ENCODE measurements at places on chromosomes 6 and 20.

- DNase-seq = no peak
These were observed 409.3 kb upstream of the RUNX2 start for GRCh38 chr6:44918671-44919296.

GRCh38 chr6:36679043-36679833 is 724 bp downstream of the CDKN1A start:
- DNase-seq = peak; percentile 54

GRCh38 chr20:42974347-42974746 is 215.4 kb downstream of the PTPRT start:
- no peak for DNase-seq

DNA sequence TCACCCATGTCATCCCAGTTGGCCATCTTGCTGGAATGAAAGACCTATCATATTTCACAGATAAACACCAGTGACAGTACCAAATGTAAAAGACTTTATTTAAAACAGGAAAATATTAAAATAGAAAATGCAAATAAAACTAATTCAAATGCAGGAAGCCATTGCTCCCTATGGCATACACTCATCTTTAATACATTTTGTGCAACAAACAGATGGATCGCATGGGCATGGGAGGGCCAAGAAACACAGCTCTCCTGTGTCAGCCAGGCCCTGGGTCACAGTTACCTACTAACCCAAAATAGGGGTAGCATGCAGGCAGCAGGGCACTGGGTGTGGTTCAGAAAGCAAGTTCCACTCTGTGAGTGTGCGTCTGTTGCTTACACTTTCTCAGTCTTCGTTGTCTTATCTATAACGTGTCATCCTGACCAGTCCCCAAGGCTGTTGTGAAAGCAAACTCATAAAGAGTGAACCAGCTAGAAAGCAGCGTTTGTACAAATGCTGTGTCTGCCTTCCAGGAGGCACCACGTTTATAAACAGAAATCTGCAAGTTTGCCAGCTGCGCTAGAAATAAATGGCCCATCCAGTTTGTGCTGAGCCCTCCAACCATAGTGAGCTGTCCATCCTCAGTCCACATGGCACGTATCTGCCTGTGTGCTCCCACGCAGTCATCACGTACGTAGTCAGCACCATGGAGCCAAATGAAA is 180.5 kb downstream of the SYNDIG1 start:
- DNase-seq = no peak

DNA sequence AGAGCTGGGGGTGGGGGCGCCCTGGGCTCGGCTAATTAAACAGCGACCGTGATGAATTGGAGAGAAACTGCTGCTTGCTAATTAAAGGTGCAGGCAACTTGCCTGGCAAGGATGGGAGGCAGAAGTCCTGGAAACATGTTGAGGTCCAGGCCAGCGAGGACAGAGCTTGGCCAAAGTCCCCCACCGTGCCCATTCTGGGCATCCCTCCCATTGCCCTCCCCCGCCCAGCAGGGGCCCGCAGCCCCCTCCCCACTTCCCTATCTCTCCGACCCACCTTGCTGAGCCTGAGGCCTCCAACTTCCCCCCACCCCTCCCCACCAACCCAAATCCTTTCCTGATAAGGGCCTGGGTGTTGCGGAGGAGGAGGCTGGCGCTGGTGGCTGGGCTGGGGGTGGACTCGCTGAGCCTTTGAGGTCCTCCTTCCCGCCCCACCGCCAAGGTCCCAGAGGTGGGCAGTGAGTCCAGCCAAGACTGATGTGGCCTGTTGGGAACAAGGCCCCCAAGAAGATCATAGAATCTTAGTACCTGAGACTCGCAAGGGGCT is 23.3 kb downstream of the C20orf203 start:
- DNase-seq = no peak

GRCh38 chr20:934186-934840 is 18.2 kb upstream of the ANGPT4 start:
- DNase-seq = no peak

DNA sequence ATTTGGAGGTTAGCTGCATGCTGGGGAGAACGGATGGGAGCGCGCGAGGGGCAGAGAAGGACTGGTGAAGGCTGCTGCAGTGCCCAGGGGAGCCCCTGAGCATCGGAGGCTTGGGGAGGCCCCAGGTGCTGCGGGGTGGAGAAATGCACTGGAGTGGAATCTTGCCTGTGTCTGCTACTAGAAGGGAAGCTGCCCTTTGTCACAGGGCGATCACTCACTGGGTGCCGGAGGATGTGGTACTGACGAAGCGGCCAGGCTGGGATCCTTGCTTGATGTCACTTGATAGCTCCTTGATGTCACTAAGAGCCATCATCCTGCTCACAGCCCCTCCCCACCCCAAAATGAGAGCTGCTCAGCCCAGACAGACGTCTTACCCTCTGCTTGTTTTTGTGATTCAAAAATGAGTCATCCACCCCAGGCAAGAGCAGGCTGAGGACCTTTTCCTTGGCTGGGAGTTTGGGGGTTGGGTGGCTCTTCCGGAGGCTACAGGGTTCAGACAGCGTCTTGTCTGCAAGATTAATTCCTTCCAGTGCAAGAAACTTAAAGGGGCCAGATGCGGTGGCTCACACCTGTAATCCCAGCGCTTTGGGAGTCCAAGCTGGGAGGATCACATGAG is 62.6 kb upstream of the PMEPA1 start:
- DNase-seq = peak; percentile 34

GRCh38 chr20:63500151-63500901 is 1.4 kb upstream of the EEF1A2 start:
- no peak for DNase-seq

DNA sequence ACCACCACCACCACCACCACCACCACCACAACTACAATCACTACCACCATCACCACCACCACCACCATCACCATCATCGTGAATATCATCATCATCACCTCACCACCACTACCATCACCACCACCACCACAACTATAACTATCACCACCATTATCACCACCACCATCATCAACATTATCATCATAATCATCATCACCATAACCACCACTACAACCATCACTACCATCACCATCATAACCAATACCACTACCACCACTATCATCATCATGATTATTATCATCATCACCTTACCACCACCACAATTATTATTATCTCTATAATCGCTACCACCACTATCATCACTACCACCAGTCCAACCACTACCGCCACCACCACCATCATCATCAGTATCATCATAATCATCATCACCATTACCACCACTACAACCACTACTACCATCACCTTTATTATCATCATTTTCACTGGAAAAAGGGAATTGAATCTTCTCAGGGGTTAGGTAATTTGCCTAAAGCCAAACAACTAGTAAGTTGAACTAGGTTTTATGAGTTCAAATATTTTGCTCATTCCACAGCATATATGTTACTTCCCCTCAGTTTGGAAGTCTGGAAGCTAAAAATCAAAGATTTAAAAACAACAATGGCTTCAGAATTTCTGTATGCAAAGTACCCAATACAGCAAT is 8.3 kb downstream of the RIPOR2 start:
- DNase-seq = no peak

DNA sequence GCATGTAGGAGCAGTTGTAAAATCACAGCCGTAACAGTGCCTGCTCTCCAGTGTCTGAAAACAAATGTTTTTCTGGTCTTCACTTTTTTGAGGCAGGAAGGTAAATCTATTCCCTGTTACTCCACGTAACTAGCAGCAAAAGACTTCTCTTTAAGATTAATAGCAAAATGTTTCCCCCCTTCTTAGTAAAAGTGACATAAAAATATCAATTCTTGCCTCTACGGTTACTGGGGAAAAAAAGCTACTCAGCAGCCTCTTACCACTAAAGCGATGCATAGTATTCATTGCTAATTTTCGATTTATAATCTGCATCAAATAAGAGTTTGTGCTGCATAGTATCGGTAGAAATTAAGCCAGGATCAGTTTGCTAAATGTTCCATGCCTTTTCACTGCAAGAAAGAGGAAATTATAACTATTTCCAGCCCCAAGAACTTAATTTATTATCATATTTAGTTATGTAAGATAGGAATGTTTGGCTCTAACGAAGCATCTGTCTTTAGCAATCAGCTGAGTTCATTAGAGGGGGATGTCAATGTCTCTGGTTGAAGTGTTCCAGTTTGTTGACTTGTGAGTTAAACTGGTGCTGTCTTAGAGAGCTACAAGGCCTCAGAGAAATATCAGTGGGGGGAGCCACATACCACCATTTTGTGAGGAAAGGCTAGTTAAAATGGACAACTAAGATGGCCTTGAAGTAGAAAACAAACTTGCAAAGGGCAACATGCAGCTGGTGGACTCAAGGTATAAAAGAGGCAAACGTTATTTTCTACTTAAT is 617 bp upstream of the TSPYL1 start:
- DNase-seq = peak; percentile 18

GRCh38 chr6:118714756-118715155 is 63.4 kb upstream of the CEP85L start:
- no peak for DNase-seq

GRCh38 chr20:62043131-62043914 is 22.4 kb downstream of the TAF4 start:
- DNase-seq = no peak

DNA sequence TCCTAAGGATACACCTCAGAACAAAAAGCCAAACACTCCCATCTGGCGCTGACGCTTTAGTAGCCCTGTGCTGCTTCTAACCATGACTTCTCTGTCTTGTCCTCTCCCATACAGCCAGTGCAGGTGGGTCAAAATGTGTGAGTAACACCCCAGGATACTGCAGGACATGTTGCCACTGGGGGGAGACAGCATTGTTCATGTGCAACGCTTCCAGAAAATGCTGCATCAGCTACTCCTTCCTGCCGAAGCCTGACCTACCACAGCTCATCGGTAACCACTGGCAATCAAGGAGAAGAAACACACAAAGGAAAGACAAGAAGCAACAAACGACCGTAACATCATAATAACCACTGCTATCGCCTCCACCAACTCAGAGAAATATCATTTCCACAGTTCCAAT is 1.4 kb downstream of the DEFB132 start:
- no peak for DNase-seq

DNA sequence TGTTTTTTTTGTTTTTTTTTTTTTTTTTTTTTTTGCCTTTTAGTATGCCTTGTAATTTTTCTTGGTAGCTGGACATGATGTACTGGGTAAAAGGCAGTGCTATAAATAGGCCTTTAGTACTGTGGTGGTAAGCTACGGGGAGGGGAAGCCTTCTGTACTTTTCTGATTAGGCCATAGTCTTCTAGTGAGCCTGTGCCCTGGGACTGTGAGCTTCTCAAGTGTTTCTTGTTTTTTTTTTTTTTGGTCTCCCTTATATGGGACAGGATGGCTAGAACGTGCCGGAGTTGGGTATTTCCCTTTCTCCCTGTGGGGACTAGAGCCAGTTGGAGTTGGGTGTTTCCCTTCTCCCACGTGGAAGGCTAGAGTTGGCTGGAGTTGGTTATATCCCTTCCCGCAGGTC is 59.4 kb upstream of the PRELID3B start:
- DNase-seq = no peak

GRCh38 chr20:44858606-44859360 is 26.7 kb upstream of the YWHAB start:
- DNase-seq = no peak

- no peak for DNase-seq
These were observed 17.6 kb upstream of the PYGB start for GRCh38 chr20:25230166-25230831.
